ENCODE measurements at places on chromosomes 11 and 22.

GRCh38 chr22:38828191-38828590 lies 15.6 kb downstream of the NPTXR start:
- no peak for DNase-seq

- no peak for DNase-seq
Measured at GRCh38 chr22:38108561-38109319, 1.7 kb downstream of the BAIAP2L2 start.

- DNase-seq: peak; percentile 56
Measured at GRCh38 chr11:76807206-76807875, 24.2 kb downstream of the TSKU start.

GRCh38 chr11:111018566-111018965 lies 227.0 kb upstream of the POU2AF2 start:
- no peak for DNase-seq

- DNase-seq: no peak
Measured at GRCh38 chr11:79212741-79213190, 228.1 kb downstream of the TENM4 start.

DNA sequence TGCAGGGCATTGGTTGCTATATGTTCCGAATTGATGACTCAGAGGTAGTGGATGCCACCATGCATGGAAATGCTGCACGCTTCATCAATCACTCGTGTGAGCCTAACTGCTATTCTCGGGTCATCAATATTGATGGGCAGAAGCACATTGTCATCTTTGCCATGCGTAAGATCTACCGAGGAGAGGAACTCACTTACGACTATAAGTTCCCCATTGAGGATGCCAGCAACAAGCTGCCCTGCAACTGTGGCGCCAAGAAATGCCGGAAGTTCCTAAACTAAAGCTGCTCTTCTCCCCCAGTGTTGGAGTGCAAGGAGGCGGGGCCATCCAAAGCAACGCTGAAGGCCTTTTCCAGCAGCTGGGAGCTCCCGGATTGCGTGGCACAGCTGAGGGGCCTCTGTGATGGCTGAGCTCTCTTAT lies 5.4 kb upstream of the TTC36 start:
- no peak for DNase-seq

DNA sequence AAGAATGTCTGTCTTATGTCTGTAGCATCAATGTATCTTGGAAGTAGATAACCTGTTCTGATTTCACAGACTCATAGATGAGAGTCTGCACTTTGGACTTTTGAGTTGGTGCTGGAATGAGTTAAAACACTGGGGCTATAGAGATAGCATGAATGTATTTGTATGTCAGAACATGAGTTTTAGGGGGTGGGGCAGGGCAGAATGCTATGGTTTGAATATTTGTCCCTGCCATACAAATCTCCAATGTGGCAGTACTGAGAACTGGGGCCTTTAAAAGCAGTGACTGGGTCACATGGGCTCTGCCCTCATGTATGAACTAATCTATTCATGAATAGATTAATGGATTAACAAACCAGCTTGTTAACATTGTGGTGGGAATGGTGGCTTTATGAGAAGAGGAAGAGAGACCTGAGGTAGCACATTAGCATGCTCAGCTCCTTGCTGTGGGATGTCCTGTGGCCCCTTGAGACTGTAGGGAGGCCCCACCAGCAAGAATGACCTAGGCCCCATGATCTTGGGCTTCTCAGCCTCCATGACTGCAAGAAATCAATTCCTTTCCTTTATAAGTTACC lies 15.5 kb upstream of the OR52K1 start:
- DNase-seq: no peak

DNA sequence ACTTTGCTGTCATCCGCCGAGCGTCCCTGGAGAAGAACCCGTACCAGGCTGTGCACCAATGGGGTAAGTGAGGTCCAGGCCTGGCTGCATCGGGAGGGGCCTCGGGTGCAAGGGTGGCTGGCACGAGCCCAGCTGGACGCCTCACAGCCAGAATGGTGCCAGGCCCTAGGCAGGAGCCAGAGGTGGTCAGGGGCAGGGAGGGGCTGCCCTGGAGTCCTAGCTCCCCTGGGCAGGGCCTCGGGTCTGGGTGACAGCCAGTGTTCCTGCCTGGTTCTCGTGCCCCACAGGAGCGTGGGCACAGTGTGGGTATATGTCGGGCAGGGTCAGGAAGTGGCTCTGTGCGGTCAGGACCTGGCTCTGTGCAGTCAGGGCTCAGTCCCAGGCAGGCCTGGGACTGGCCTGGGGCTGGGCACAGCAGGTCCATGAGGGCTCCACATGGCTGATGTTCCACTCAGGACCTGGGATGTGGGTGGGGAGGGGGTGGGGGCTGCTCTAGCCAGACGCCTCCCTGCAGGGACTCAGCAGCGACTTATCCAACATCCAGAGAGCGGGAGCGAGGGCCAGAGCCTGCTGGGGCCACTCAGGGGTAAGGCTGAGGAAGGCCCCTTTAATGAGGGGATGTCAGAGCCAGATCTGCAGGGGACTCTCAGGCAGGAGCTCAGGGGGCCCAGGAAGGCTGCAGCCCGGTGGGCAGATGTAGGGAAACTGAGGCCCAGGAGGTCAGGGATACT lies 1.2 kb downstream of the TSPAN32 start:
- no peak for DNase-seq

- DNase-seq: no peak
Measured at GRCh38 chr11:76088511-76088910, 117.8 kb downstream of the WNT11 start.

- DNase-seq: no peak
Measured at GRCh38 chr22:35600476-35600875, 16.7 kb downstream of the MB start.

- DNase-seq: no peak
Measured at GRCh38 chr11:2362414-2362813, 14.7 kb upstream of the CD81 start.

DNA sequence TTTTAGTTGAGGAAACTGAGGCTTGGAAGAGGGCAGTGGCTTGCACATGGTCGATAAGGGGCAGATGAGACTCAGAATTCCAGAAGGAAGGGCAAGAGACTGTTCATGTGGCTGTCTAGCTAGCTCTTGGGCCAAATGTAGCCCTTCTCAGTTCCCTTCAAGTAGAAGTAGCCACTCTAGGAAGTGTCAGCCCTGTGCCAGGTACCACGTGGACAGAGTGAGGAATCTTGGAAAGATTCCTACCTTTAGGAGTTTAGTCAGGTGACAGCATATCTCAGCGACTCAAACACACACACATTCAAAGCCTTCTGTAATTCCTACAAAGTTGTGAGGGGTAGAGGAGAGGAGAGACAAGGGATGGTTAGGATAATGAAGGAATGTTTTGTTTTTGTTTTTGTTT lies 18.3 kb downstream of the PIK3IP1 start:
- DNase-seq: no peak

GRCh38 chr22:32967386-32968101 lies 90.6 kb downstream of the SYN3 start:
- DNase-seq: no peak

GRCh38 chr11:34926101-34926830 lies 9.8 kb downstream of the PDHX start:
- DNase-seq: peak; percentile 39

DNA sequence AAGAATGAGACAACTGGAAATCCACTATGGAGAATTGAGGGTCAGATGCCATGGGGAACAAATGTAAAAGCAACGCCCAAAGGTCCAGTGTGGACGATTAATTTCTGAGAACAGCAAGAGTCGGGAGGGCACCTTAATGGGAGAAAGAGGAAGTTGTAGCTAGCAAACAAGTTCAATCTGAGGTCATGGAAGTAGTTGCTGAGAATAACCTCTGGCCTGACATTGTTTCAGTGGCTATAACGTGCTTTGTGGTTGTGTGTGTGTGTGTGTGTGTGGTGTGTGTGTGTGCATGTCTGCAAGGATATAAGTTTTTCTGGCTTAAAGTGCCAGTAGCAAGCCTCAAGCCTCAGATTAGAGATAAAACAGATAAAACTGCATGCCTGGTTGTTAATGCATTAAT lies 1630.1 kb upstream of the TENM4 start:
- no peak for DNase-seq

GRCh38 chr11:7567311-7567710 lies 53.5 kb downstream of the PPFIBP2 start:
- no peak for DNase-seq

DNA sequence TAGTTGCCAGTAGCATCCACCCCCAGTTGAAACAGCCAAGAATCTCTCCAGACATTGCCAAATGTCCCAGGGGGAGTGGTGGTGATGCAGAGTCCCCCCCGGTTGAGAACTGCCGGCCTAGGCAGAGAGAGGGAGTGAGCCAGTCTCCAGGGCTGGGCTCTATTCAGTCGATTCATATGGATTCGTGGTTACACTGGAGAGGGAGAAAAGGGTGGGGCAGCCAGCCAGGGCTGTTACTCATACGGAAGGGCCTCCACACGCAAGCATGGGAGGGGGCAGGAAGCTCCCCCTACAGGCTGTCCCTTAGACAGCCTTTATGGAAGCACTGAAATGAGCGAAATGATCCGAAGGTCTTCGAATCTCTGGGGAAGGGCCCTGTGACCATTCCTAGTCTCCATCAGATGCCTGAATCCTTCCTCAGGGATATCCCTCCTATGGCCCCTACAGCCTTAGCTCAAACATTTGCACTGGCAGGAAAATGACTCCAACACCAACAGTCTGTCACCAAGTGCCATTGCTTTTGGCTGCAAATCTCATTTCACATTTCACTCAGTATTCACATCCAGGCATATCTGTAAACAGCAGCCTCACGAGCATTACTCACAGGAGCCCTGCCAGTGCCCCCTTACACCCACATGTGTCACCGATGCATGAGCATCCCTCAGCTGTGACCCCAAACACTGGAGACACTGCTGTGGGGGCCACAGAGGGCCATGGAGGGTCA lies 18.4 kb upstream of the TLCD5 start:
- no peak for DNase-seq

DNA sequence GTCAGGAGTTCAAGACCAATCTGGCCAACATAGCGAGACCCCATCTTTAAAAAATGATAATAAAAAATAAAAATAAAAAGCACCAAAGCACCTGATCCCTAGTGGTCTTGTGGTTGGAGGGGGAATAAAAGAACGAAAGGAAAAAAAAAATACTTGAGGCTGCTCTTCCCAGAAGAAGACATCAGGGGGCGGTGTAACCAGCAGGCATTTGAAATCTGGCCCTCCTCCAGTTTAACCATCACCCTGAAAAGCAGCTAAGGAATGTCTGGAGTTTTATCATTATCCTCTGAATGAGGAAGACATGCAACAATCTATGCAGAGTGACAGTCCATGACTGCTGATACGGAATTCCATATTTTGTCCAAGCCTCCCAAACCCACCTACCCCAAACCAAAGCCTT lies 5.6 kb upstream of the KCTD17 start:
- DNase-seq: no peak

DNA sequence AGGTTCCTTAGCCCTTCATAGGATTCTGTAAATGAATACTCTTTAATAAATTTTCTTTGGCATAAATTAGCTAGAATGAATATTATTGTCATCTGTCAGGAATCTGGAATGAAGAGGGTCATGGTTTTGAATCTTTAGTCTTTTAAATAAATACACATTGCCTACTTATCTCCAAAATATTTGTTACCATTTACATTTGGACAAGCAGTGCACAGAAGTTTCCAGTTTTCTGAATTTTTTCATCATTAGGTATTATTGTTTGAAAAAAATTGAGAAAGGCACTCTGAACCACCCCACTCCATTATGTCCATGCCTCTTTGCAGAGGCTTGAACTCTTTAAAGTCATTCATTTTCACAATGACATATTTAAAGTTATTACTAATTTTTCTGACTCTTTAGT lies 549.0 kb upstream of the LUZP2 start:
- DNase-seq: no peak

DNA sequence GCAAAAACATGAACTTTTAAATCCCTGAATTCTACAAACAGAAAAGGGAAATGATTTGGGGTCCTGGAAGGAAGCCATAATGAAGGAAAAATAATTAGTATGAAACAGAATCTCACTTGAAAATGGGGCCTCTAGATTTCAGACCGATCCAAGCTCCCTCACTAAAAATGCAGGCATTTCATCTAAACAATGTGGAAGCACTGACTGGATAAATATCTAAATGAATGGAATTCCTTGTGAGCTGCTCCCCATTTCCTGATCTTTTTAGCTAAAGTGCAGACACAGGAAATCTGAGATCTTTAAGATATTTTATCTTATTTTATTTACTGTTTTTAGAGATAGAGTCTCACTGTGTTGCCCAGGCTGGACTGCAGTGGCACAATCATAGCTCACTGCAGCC lies 1255.8 kb downstream of the LRRC4C start:
- DNase-seq: no peak

DNA sequence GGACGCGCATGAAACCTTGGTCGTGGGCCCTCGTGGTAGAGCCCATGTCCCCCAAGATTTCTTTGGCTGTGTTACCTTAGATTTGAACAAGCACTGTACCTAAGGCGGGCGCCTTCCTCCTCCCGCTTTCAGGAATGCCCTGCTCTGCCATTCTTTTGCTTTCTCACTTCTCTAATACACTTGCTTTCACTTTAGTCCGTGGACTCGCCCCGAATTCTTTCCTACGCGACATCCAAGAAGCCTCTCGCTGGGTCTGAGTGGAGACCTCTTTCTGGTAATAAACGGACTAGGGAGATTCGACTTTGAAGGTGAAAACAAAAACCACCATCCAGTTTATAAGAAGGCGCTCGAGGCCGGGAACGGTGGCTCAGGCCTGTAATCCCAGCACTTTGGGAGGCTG lies 1.2 kb upstream of the NUP50 start:
- DNase-seq: no peak

All from activated CD4-positive, alpha-beta T cell treated with anti-CD3 and anti-CD28 coated beads for 4 hours (primary cell).